Ovary (tissue), 10 donors: ENCODE measurements at places on chromosomes 2 and 18. TPM values are rescaled to one million over a fixed set of nuclear protein-coding genes. Genes with fewer than 3 reads are reported as not detected.

Gene IL36RN
- not detected for total RNA-seq

Gene GREB1L
- 11.5 TPM for total RNA-seq

Gene ALPG
- not detected for total RNA-seq

Gene NAT8
- 1.1 TPM for total RNA-seq

Gene BCL11A
- 3.9 TPM for total RNA-seq

Gene BBS5
- 14.6 TPM for total RNA-seq

DNA sequence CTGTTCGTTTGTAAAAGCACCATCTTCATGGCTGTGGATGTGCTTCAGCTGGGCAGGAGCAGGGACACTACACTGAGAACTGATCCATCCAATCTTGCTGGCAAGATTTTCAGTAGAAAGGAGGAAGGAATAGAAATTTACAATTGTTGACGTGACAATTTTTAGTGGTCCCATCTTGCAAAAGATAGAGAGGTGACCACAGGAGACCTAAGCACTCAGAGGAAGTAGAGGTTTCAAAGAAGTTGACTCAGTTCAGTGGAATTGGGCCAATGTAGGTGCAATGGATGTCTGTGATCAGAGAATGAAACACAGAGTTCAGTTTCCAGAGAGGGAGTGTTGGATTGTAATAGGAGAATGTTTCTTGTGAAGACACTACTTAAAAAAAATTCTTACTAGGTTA is 1.4 kb downstream of the UGT1A5 start:
- H3K4me3 ChIP-seq: no peak overlapping the region
- no peaks in the 10 kb centered on the region for H3K36me3 ChIP-seq
- H3K27ac ChIP-seq: no peak overlapping the region
- DNase-seq: no peak

DNA sequence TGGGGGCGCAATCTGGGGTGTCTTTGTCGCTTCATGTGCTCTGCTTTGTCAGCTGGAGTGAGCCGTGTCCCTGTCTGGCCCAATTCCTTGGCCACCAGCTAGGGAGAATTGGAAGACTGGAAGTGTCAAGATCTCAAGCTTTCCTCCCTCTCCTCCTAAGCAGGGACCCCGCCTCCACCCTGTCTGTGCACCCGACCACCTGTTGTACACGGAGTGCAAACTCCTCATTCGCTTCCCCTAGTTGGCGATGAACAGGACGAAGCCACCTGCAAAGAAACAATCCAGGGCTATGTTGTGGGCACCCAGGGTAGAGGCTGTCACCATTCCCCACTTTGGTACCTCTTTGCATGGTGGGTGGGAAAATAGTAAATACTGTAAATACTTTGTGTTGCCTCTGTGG is 1.7 kb upstream of the DQX1 start:
- no peak overlapping the region for H3K27ac ChIP-seq
- DNase-seq: no peak
- H3K4me3 ChIP-seq: no peak overlapping the region
- no peaks in the 10 kb centered on the region for H3K27me3 ChIP-seq
- no peaks in the 10 kb centered on the region for H3K36me3 ChIP-seq

DNA sequence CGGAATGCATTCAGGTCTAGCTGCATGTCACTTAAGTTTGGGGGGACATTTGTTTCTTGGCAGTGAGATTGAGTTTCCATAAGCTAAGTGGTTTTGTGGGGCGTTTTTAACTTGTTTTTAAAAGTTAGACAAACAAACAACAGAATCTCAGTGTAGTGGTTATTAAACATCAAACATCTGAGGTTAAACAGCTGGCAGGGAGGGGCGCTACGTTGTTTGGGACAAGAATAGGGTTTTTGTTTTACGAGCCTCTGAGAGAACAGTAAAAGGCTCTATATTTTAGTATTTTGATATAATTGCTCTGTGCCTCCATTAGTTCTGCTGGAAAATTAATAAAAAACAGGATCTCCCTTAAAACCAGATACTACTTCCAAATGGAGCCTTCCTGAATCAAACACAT is 41.6 kb upstream of the TMEM177 start:
- H3K36me3 ChIP-seq: no peaks in the 10 kb centered on the region
- H3K4me1 ChIP-seq: no peaks in the 10 kb centered on the region
- no peak for DNase-seq
- H3K4me3 ChIP-seq: no peak overlapping the region
- no peak overlapping the region for H3K27ac ChIP-seq

DNA sequence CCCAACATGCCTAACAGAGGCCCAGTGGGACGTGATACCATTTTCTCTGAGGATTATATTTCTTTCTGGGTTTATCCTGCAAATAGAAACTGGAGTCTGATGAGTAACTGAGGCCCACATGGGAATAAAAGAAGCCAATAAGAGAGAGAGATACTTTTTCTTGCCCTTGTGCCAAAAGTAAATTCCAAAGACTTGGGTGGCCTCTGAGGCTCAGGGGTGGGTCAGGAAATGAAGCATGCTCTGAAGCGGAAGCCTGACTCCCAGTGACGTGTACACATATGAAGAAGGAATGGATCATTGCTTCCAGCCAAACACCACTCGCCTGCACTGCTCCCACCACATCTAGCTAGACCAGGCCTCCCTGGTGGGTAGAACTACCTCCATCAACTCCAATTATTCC is 273.6 kb upstream of the NCKAP5 start:
- H3K27me3 ChIP-seq: no peaks in the 10 kb centered on the region
- H3K36me3 ChIP-seq: no peaks in the 10 kb centered on the region
- H3K4me1 ChIP-seq: no peaks in the 10 kb centered on the region
- no peak for DNase-seq

- H3K4me1 ChIP-seq: peaks cover 13% of the 10 kb centered on the region
- H3K27ac ChIP-seq: no peak overlapping the region
- no peaks in the 10 kb centered on the region for H3K36me3 ChIP-seq
These were observed 37.2 kb downstream of the PTPRM start for GRCh38 chr18:7604361-7604760.

- no peaks in the 10 kb centered on the region for H3K4me1 ChIP-seq
- no peaks in the 10 kb centered on the region for H3K36me3 ChIP-seq
- H3K27me3 ChIP-seq: no peaks in the 10 kb centered on the region
- no peak overlapping the region for H3K4me3 ChIP-seq
These were observed 9.7 kb downstream of the ITGA4 start for GRCh38 chr2:181466661-181467576.
